HFFc6 (cell line): ENCODE measurements at places on chromosomes 5 and 9. TPM values are rescaled to one million over a fixed set of nuclear protein-coding genes. Genes with fewer than 3 reads are reported as not detected.

DNA sequence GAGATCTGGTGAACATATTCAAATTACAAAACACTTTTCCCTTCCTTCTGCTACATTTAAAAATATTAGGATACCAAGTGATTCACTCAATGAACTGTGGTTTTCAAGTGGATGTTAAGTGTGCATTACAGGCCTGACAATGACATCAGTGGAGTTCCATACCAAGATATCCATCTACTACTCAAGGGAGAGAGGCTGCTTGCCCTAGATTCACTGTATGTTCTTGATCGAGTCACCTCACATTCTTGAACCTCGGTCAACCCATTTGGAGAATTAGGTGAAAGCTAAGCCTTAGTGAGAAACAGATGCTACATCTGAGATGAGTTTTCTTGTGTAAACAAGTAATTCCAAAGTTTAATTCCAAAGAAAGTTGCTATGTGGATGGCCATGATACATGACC, 142.2 kb downstream of the FGF10 start:
- no peak for DNase-seq

DNA sequence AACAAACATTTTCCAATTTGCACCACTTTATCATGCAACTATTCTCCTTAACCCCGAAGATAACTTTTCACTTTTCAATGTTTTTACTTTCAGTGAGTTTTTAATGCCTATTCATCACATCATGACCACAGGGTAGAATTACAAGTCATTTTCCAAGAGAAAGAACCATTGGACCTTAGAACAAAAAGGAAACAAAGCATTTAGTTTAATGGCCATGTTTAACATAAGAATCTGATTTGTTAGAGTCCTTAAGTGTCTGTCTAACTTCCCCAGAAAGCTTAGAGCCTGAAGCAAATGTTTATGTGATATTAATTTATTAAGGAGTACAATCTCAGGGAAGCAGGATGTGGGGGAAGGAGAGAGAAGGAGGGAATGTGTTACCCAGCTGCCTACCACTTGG, 325.8 kb upstream of the RIOK2 start:
- DNase-seq = no peak

DNA sequence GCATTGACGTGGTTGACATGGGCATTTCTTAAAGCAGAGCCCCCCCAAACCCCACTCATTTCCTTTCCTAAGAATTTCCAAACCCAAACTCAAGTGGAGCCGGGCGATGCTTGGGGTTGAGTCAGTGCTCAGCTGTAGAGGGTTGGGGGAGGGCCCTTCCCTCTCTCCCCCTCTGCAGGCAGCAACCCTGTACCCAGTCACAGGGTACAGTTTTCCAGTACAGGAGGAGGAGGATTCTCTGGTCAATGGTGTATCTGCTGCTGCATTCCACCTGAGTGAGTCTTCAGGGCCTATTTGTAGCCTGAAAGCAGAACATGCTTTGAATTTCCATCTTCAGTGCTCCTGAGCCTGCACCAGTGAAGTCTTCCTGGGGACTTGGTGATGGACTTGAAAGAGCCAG, 55.8 kb downstream of the ENTREP1 start:
- DNase-seq = peak; percentile 33

- DNase-seq = peak; percentile 52
These were observed 83.4 kb downstream of the SH3PXD2B start for GRCh38 chr5:172370648-172371545.

DNA sequence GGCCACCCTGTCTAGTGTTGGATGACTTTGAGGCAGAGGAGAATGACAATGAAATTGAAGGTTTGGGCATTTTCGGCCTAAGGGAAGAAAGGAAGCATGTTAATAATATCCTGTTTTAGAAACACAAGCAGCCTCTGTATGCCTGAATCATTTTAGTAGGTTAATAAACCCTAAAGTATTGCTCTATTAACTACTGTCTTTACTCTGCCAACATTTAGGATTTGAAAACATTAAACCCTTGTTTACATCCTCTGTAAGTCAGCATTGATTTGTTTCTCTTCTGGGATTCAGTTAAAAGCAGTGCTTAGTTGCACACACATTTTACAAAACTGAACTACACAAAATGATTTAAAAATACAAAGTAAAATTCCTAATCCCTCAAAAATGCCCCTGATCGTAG, 358.9 kb downstream of the ARRDC3 start:
- no peak for DNase-seq

DNA sequence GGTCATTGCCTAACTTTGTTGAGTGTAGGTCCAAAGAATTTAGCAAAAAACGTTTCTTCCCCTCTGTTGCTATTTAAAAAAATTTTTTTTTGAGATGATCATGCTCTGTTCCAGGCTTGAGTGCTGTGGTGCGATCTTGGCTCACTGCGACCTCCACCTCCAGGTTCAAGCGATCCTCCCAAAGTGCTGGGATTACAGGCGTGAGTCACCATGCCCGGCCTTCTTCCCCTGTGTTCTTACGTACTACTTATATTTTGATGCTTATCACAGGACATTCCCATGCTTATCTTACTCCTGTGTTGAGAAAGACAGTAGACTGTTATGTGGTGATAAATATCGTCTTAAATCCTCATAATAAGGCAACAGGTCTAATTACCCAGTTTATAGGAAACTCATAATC, 2.5 kb downstream of the ACER2 start:
- DNase-seq = peak; percentile 71

- no peak for DNase-seq
These were observed 126.0 kb upstream of the ERCC6L2 start for GRCh38 chr9:95749493-95749892.

GRCh38 chr5:11239261-11240015, 478.4 kb upstream of the DAP start:
- no peak for DNase-seq

- DNase-seq = no peak
These were observed 2.1 kb upstream of the HSDL2 start for GRCh38 chr9:112377684-112378327.

DNA sequence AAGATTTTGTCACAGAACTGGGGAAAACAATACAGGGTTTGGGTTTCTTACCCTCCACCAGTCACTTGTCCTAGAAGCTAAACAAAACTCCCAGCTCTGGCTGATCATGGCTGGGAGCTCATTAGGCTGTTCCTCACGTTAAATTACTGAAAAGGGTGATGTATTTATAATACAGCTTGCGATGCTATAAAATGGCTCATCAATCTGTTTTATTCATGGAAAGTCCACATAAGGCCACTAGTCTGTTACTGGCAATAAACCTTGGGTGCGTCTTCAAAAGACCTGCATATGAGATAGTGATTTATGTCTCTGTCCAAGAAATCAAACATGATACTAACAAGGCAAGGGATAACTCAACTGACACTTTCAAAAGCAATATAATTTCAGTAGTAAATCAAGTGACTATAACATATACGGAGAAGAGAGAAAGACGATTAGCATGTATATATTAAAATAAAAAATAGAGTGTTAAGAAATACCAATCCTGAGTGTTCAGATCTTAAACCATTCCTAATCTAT, 219.0 kb downstream of the BNC2 start:
- no peak for DNase-seq

DNA sequence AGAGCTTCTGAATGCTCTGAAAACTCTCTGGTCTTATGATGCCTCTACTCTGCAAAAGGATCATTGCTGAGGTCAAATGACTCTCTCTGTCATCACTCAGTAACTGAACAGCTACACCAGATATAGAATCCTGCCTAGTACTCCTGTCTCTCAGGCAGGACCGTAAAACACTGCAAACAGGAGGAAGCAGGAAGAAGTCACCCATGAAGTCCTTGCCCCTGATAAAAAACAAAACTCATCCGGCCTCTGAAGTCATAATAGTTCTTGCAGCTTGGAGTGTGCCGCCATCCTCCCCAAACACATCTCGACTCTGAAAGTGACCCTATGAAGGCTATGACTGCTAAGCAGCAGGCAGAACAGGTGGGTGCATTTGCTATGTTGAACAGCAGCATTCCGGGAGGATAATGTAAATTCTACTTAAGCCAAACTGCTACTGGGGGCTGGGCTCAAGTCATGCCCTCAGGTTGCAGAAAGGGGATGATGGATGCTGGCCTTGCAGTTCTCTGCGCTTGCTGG, 81.9 kb upstream of the FAM169A start:
- peak; percentile 52 for DNase-seq

- no peak for DNase-seq
These were observed 192.9 kb downstream of the CRB2 start for GRCh38 chr9:123548741-123549545.

GRCh38 chr5:54611290-54611951, 93.9 kb downstream of the SNX18 start:
- no peak for DNase-seq

NMUR2 gene
- total RNA-seq = not detected in 3 replicates

QSOX2 gene
- total RNA-seq = 20.7 to 24.9 TPM (median 23.3 TPM) in 3 replicates

ADAMTS2 gene
- 32.9 to 34.5 TPM (median 33.1 TPM) in 3 replicates for total RNA-seq

IFNA16 gene
- total RNA-seq = not detected in 3 replicates

TEX48 gene
- not detected in 2 replicates for total RNA-seq

PNPLA7 gene
- 0.39 to 1.1 TPM (median 0.61 TPM) in 3 replicates for total RNA-seq

KCNV2 gene
- total RNA-seq = not detected in 3 replicates

GPR151 gene
- total RNA-seq = not detected in 3 replicates

CCDC183 gene
- 0.13 to 0.90 TPM (median 0.25 TPM) in 3 replicates for total RNA-seq

PTGS1 gene
- total RNA-seq = 33.0 to 109 TPM (median 38.5 TPM) in 3 replicates
